Glutamatergic neuron (in vitro differentiated cells): ENCODE measurements at places on chromosomes 12 and 14. TPM values are rescaled to one million over a fixed set of nuclear protein-coding genes. Genes with fewer than 3 reads are reported as not detected.

The LRTM2 gene
- 14.6 TPM for total RNA-seq

The CCDC175 gene
- not detected for total RNA-seq

GRCh38 chr12:129561304-129561703, 342.5 kb downstream of the TMEM132D start:
- DNase-seq, result no peak

DNA sequence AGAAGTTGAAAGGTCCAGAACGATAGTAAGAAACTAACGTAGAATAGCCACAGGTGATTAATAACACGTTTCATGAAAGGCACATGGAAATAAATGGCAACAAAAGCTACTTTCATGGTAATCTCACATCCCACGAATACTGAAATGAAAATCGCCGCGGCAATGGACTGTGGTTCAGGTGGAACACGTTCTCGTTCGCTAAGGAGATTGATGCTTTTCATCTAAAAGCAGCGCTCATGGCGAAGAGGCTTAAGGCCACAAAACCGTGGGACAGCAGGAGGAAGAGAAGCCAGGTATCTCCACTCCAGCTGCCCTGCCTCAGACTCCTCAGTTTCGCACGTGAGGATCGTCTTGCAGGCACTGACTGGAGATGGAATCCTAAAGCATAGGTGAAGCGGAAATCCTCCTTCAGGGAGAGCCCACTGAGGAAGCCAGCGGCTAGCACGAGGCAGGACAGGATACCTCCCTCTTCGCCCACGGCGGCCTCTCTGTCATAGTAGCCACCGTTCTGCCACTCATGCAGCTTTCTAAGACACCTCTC, 696 bp upstream of the GPHN start:
- DNase-seq, result no peak

GRCh38 chr12:64634508-64635092, 24.3 kb downstream of the RASSF3 start:
- DNase-seq, result no peak

- no peak for DNase-seq
These were observed 50.8 kb downstream of the KCNA1 start for GRCh38 chr12:4960547-4960946.

GRCh38 chr12:33253178-33253577, 186.4 kb downstream of the SYT10 start:
- DNase-seq, result no peak

- DNase-seq, result no peak
These were observed 46.1 kb upstream of the PTPRO start for GRCh38 chr12:15276088-15276698.

GRCh38 chr12:129776977-129777667, 126.7 kb downstream of the TMEM132D start:
- DNase-seq, result no peak

The NTF3 gene
- total RNA-seq, result 5.0 TPM

The SOAT2 gene
- not detected for total RNA-seq

The TMEM179 gene
- 28.8 TPM for total RNA-seq

DNA sequence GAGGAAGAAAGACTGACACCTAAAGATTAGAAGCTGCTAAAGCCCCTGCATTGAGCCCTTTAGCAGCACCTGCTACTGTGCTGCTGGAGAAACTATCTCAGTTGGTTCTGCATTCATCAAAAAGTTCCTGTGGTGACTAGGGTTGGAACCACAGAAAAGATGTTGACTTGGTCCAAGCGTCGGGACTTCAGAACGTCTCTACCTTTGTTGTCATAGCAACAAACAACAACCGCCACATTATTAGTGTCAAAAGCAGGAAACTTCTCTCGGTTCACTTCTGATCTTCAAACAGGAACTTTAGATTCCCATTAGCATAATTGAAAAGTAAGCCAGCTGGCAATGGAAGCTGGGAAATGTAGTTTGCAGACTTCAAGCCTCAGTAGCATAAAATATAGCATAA, 368.0 kb downstream of the SEC23A start:
- DNase-seq, result no peak

The ACOT6 gene
- total RNA-seq, result not detected

The LRFN5 gene
- 7.3 TPM for total RNA-seq

DNA sequence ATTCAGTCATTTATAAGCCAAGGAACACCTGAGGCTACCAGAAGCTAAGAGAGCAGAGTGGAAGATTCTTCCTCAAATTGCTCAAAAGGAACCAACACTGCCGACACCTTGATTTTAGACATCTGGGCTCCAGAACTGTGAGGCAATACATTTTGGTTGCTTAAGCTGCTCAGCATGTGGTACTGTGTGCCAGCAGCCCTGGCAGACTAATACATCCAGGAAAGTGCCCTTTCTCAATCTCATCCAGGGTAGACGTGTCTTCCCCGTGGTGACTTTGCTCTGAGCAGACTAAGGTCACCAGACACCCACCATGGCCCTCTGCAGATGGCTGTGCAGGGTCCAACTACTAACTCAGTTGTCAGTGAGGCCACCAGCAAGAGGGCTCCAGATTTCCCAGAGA, 122.8 kb downstream of the VRK1 start:
- DNase-seq, result no peak

DNA sequence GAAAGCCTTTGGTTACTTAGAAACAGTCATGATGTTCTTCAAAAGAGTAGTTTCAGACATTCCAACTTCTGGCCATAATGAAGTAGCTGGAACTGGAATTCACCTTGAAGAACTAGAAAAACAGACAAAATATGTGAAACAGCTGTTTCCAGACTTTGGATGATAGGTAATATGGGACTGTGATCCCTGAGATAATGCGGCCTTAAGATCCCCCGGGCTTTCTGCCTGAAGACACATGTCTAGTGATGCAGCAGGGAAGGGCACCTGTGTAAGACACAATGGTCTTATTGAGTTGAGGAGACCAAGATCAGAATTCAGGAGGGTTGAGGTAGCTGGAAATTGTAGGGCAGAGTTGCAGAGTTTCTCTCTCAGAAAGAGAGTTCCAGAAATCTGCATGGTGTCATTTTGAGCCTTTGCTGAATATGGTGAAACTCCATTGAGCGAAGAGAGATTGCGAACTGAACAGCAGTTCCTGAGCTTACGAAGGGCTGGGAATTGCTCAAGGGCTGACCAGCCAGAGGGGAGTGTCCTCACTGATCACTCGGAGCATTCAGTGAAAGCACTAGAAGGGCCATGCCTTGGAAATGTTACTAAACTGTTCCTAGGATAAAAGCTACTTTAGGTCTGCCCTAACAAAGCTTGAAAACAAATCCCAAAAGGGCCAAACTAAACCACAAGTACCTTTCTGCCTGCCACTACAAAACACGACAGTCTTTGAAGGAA, 41.7 kb upstream of the FRS2 start:
- no peak for DNase-seq

DNA sequence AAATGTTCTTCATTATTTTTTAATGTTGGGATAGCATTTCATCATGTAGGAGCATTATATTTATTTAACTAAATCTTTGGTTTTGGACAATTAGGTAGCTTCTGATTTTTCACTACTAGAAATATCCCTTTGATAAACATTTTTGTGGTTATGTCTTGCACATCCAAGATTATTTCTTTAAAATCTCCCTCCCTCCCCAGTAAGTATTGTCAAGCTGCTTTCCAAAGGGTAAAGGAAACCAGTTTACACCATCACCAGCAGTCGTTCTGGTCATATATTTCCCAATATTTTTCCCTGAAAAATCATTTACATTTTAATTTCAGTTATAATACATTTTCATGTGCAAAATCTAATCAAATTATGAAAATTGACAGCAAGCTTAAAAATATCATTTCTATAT, 11.1 kb downstream of the CD69 start:
- DNase-seq, result no peak

The MDP1 gene
- total RNA-seq, result 25.5 TPM

GRCh38 chr14:75143761-75144527, 17.1 kb upstream of the NEK9 start:
- DNase-seq, result no peak

The RAB2B gene
- 75.2 TPM for total RNA-seq

DNA sequence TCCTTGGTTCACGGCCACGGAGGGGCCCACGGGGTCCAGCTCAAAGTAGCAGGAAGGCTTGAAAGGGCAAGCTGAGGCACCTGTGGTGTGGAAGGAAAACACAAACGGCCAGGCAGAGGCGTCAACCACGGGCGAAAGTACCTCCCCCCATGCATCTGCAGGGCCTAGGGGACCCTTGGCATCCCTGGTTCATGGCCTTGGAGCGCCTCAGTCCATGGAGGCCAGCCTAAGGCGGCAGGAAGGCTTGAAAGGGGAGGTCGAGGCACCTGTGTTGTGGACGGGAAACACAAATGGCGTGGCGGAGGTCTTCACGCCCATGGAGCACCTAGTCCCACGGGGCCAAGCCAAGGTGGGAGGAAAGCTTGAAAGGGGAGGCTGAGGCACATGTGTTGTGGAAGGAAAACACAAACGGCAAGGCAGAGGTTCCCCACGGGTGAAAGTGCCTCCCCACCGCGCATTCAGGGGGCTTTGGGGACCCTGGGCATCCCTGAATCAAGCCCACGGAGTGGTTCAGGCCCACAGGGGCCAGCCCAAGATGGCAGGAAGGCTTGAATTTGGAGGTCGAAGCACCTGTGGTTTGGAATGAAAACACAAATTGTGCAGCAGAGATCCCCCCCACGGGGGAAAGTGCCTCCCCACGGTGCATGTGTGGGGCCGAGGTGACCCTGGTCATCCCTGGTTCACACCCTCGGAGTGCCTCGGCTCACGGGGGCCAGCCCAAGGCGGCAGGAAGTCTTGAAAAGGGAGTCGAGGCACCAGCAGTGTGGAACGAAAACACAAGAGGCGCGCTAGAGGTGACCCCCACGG, 380.8 kb downstream of the ALG10 start:
- DNase-seq, result peak; percentile 2

The RERG gene
- not detected for total RNA-seq

DNA sequence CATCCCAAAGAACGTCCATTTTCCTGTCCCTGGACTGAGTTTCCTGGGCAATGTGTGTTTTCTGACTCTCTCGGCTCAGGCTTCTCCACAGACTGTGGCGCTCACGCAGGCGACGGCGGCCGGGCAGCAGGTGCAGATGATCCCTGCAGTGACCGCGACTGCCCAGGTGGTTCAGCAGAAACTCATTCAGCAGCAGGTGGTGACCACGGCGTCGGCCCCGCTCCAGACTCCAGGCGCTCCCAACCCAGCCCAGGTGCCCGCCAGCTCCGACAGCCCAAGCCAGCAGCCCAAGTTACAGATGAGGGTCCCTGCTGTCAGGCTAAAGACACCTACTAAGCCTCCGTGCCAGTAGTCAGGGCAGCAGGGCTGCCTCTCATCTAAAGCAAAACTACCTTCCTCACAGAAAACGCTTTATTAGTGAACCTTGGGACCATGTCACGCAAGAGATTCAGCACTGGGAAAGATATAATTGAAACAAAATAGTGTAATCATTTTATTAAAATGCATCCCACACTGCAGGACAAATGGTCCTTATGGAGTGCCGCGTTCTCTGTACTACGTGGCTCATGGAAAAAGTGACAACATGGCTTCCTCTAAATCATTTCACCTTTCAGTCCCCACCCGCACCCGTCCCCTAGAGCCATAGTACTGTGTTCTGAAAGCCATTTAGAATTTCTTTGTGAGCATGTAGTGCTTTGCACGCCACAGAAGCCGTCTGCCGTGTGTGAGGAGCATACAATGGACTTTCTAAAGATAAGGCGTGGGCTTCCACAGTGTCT, 66.6 kb downstream of the DDX51 start:
- DNase-seq, result no peak

The WDHD1 gene
- total RNA-seq, result 13.9 TPM

The RFLNA gene
- total RNA-seq, result 36.9 TPM

GRCh38 chr12:74957231-74957630, 252.4 kb downstream of the KCNC2 start:
- DNase-seq, result no peak

GRCh38 chr12:121801595-121802484, 2.0 kb upstream of the SETD1B start:
- DNase-seq, result no peak

GRCh38 chr14:22838631-22839041, 2.3 kb downstream of the MMP14 start:
- DNase-seq, result no peak

GRCh38 chr12:122160761-122161160, 13.3 kb downstream of the IL31 start:
- no peak for DNase-seq

The SOX5 gene
- 118 TPM for total RNA-seq

DNA sequence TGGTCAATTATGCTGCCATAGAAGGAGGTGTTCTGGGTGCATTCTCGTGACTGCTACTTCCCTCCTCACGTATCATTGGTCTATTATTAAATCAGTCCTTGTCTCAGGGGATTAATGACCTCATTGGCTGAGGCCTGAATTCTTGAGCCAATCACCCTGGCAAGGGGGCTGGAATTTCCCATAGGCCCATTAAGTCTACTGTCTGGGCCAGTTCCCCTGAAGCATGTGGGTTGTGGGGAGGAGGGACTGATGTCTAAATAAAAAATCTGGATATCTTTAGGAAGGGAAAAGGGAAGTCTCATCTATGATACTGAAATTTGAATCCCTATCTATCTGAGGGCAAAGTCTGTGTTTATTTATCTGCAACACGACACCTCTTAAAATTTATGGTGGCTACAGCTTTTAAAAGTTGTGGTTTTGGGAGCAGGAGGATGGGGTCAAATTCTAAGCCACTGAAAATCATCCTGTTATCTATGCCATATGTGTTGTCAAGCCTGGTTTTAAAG, 71.9 kb downstream of the DYRK2 start:
- DNase-seq, result no peak

The NT5DC3 gene
- 2.1 TPM for total RNA-seq

DNA sequence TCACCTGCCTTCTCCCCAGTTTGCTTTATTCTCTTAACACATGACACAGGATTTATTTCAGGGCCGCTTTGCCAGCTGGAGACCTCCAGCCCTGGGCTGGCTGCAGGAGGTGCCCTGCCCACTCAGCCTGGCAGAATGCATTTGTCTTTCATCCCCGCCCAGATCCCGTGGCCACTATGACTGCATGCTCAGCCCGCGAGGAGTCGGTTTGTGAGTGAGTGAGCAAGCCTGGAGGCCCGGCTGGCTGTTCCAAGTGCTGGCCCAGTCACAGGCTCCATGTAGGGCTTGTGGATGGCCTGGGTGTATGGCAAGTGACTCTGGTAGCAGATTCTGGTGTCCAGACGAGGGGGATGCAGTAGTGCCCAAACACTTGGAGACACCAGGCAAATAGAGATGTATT, 2.1 kb downstream of the TDP1 start:
- no peak for DNase-seq

DNA sequence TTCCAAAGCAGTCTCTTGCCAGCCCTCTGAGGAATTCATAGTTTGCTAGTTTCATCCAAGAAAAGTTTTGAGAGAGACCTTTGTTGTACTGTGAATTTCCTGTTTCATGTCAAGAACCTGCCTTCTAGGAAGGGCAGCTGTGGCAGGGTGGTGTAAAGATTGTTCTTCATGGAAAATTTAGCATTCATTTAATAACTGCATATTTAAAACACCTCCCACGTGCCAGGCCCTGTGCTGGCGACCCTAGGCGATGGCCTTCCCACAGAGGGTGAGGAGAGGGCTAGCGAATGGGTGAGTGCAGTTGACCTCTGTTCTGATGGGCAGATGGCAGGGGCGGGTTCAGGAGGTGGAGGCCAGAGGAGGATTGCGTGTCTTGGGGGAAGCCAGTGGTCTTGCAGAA, 43.2 kb downstream of the MLXIP start:
- DNase-seq, result no peak
